Activated naive CD8-positive, alpha-beta T cell treated with anti-CD3 and anti-CD28 coated beads, Interleukin-2, amount 50 U/mL, for 24 hours (primary cell): ENCODE measurements at places on chromosomes 3 and 15.

DNA sequence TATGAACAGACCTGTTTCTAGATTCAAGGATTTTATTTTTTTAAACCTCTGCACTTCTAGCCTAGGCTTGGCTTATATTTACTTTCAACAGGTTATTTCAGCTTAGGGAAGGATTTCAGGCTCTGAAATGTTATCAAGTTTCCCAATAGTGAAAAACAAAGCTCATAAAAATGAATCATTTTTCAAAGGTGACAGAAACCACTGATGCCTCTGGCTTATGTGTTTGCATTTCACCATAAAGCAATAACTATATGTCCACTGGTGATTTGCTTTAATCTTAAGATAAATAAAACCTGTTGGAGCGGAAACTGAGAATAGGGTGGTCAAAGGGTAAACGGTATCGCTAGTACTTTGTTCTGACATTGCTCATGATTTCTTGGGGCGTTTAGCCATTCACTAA is 141.2 kb upstream of the LRIG1 start:
- no peak for DNase-seq

DNA sequence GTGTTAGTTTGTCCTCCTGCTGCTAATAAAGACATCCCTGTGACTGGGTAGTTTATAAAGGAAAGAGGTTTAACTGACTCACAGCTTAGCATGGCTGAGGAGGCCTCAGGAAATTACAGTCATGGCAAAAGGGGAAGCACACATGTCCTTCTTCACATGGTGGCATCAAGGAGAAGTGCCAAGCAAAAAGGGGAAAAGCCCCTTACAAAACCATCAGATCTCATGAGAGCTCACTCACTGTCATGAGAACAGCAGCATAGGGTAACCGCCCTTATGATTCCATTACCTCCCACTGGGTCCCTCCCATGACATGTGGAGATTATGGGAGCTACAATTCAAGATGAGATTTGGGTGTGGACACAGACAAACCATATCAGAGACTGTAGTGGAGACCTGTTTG is 27.0 kb downstream of the TM2D3 start:
- DNase-seq: no peak

DNA sequence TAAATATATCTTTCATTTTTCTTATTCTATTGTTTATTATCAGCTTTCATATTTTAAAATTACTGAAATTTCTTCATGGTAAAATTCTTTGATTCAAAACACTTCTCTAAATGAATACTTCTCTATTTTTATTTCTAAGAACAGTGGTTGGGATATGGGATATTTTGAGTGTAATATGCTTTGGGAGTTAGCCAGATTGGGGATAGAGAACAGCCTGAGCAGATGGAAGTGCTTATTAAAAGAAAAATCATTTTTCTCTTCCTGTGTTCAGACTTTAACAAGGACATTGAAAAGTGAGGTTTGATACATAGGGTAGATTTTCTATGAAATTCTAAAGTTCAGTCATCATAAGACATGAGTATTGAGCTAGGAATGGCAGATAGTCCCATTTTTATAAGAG is 84.8 kb downstream of the COL6A5 start:
- no peak for DNase-seq

GRCh38 chr15:77507143-77507897 is 86.6 kb downstream of the HMG20A start:
- DNase-seq: no peak

GRCh38 chr3:129820587-129820986 is 72.9 kb downstream of the TMCC1 start:
- DNase-seq: no peak

DNA sequence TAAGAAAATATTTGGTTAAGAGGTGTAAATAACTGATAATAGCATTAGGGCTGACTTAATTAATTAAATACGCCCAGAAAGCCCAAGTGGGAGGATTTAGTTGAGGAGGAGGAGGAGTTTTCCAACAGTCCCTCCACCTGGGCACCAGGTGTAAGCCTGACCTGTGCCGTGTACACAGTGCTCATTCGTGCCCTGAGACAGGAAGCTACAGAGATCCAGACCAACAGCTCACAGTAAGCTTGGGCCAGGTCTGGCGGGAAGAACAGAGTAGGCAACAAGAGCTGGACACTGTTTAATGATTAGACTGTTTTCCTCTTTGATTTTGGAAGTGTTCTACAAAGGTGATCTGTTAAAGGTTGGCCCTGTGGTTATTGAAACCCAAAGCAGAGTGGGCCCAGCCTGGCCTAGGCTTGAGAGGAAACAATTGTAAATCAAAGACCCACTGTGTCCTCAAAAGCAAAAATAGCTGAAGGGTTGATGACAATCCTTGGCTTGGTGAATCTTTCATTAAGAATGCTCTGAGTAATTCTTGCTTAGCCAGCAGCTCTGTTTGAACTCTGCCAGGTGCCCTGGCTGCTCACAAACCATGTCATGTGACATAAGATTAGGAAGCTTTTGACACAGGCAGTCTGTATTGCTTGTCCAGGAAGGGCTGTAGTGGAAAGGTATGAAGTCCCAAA is 13.8 kb downstream of the SQOR start:
- DNase-seq: no peak

- no peak for DNase-seq
Measured at GRCh38 chr3:128247666-128248409, 94.6 kb downstream of the EEFSEC start.

- no peak for DNase-seq
Measured at GRCh38 chr3:171309906-171310359, 150.3 kb downstream of the TNIK start.

DNA sequence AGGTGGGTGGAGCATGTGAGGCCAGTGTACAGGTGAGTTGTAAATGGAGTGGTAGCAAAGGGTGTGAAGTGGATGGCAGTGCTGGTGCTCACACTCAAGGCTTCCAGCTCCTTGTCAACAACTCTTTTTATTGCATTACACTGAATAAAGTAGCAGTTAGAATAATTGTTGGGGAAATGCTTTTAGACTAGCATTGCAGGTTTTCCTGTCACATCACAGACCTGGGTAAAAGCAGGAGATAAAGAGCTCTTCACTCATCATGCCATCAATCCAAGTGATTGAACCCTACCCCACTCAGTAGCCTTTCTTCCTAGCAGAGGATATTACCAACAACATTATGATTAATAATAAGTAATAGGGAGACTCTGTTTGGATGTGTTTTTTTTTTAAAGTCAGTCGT is 81.6 kb downstream of the CDIN1 start:
- no peak for DNase-seq

DNA sequence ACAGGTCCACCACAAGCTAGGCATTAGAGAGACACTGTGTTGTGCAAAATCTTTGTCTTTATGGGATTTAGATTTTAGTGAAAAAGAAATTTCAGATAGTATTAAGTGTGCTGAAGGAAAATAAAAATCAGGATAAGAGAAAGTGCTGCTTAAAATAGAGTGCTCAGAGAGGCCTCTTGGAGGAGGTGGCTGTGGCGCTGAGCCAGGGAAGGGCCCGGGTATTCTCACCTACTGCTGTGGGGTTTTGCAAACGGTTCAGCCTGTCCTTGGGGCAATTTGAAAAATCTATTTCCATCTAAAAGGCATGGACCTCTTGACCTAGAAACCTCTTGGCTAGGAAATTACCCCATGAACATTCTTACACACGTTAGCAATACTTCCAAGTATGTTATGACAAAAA is 267.7 kb downstream of the TJP1 start:
- no peak for DNase-seq

- no peak for DNase-seq
Measured at GRCh38 chr3:11530153-11530721, 113.5 kb downstream of the VGLL4 start.

GRCh38 chr3:108345492-108346205 is 49.3 kb downstream of the HHLA2 start:
- no peak for DNase-seq

DNA sequence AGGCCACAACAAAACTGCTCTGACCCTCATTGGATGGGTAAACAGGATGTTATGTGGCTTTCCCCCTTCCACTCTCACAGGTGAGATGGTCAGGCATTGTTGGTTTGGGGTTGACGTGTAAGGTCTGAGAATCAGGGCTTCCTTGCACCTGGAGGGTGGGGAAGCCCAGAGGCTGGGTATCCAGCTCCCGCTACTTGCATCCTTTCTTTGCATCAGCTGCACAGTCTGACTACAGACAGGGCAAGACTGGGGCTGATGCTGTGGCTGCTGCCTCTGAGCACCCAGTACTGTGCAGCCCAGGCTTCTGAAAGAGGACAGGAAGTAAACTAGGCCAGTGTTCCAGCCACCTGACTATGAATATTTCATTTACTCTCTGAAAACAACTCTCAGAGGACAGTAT is 58.0 kb upstream of the ATP2B2 start:
- DNase-seq: no peak

DNA sequence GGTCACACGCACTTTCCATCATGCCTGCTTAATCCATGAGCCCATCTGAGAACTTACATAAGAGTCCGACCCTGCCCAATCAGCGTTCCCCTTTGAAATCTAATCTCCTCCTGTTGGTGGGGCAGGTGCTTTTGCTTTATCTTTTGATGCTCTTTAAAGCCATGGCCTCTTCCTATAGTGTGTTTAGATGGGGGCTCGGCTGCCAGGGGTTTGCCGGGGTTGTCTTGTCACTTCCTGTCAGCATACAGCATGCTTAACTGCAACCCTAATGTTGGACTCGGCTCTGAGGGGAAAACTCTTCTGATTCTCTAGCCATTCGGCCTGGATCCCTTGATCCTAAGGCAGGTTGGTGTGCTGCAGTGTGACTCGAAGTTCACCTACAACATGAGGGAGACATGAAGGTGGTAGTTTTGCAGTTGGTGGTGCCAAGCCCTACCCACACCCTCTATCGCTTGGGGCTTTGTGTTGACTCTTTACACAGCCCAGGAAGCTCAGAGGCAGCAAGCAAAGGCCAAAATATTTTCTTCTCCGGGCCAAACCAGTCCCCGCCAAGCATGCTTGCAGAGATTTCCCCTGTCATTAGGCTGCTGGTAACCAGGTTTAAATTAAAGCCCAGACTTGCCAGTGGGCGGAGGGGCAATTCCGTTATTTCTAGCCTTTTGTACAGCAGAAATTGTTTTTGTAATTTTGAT is 218.7 kb downstream of the FEZF2 start:
- no peak for DNase-seq

DNA sequence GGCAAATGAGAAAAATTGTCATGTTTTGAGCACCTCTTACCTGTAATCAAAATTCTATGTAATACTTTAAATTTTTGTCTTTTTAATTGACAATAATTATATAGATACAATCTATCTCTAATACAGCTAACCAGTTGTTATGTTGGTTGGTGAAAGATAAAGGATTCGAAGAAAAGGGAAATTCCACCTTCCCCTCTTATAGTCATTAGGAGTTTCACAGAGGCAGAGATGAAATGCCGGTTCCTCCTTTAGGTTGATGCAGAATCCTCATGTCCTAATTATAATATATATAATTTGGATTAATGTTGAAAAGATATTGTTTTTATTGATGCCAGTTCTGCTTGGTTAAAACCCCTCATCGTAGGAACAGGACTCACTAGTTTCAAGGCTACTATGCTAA is 67.1 kb downstream of the LRCH3 start:
- DNase-seq: no peak

GRCh38 chr15:90597577-90597976 is 67.9 kb downstream of the CRTC3 start:
- DNase-seq: no peak
